ENCODE measurements at places on chromosomes 11 and 22. TPM values are rescaled to one million over a fixed set of nuclear protein-coding genes. Genes with fewer than 3 reads are reported as not detected.

Gene CALCA
- 19.3 TPM for polyA plus RNA-seq

GRCh38 chr11:110293389-110293788 lies 3.0 kb downstream of the RDX start:
- no peak for DNase-seq

GRCh38 chr11:133984828-133985227 lies 28.1 kb upstream of the IGSF9B start:
- no peak for DNase-seq

DNA sequence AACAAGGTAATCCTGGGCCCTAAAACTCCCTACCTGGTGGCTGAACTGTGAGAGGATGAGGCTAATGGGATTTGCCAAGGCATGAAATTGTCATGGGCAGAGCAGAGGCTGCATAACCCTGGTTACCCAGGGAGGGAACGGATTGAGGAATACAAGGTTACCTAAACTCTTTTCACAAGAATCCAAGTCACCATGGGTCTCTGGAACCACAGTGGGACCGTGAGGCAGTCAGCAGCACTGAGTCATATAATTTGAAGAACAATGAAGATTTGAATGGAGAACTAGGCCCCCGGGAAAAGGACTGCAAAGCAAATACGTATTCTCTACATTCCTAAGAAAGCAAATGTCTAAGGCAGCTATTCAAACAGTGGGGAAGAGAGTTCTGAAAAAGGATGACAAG lies 19.8 kb downstream of the CAT start:
- no peak for DNase-seq

- no peak for DNase-seq
Measured at GRCh38 chr11:104098132-104098531, 61.7 kb downstream of the DDI1 start.

DNA sequence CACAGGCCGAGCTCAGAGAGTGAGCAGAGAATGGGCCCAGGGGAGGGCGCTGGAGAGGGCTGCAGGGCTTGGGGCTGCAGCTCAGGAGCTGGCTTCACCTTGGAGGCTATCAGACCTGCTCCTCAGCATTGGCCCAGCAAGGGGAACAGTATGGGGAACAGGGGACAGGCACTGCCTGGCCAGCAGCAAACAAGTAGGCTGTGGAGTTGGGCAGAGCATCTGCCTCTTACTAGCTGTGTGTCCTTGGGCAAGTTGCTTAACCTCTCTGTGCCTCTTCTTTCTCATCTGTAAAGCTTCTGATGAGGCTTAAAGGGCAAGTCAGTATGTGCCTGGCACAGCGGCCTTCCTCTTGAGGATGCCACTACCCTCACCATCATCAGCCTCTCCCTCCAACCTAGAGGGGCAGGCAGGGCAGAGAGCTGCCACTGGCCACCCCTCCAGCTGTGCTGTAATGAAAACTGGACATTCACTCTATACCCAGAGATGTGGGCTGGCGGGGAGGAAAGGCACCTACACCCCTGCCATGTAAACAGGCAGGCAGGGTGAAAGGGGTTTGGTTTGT lies 7.5 kb upstream of the CDKN1C start:
- DNase-seq = no peak

- DNase-seq = no peak
Measured at GRCh38 chr11:111047374-111047773, 198.2 kb upstream of the POU2AF2 start.

- DNase-seq = no peak
Measured at GRCh38 chr11:102530558-102530957, at the start of gene MMP7. Gene MMP7, minus strand, starts transcription at chr11:102530747. Its CDS starts 47 bp downstream, at chr11:102530700.
